ENCODE measurements at places on chromosomes 5 and 9.

DNA sequence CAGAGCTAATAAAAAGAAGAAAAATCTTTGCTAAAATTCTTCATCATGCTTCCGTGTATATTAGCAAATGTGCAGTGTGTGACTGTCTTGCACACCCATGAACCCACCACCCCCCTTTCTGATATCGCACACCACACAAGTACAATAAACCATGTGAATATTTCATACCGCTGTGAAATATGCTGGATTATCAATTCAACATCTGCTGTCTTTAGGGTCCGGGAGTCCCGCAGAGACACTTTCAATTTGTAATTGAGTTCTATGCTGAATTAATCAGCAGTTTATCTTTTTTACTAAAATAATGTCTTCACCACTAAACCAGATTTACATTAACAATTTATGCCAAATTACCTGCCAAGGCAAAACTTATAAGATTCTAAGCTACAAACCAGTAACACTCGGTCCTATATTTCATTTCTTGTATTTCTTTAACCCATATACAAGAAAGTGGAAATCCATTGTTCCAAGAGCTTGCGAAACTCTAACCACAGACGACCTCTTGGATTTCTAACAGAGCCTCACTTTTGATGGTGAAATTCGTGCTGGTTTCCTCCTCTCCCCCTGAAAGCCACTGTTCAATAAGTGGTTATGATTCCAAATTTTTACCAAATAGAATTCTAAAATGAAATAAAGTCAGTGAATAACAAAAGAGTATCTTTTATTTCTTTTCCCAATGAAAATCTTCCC, 44.2 kb downstream of the PSMB7 start:
- DNase-seq, result no peak

DNA sequence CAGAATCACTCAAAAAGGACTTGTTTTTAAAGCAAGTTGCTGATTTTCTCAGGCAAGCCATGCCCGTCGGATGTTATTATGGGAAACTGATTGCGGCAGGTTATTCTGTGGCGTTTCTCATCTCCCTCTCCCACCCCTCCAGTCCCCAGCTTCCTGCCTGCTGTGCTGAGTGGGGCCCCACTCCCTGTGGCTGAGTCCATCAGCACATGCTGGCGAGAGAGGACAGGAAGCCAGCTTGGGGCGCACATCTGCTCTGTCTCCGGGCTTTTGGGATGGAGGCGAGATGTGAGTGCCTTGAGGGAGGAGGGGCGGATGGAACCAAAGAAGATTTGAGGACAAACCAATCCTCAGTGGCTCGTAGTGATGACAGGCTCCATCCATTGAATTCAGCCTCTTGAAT, 108.0 kb downstream of the DAPK1 start:
- DNase-seq, result no peak

GRCh38 chr9:136898483-136899100, 12.3 kb downstream of the TRAF2 start:
- DNase-seq, result no peak

DNA sequence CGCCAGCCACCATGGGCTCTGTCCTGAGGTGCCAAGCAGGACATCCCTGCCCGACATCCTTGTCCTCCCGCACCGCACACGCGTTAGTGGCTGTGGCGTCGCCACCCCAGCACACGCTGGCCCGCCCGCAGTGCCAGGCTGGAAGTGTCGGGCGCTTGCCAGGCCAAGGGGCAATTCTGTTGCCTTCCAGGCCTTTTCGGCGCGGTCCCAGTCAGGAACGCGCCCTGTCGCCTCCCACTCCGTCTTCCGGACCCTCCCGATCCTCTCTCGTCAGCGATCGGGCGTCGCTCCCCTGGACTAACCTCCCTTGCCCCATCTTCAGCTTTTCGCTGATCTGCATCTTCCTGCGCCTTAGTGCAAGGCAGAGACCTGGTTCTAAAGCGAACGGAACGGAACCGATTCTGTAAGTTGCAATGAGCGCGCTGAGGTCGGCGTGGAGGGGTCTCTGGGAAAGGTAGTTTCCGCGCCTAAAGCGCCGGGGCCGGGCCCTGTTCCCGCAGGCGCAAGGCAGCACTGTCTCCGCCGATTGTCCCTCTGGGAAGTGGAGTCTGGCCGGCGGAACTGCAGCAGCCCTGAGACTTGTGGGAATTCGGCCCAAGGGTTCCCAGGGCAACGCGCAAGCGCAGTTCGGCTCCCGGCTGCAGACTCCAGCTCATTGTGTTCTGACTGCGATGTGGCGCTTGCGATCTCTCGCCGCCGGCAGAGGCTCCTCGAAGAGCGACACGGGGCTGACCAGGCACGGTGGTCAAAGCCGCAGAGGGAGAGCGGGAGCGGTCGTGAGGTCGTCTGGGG, at the start of gene ZNF454:
Gene ZNF454 (plus strand): TSS at position 630 of the 792 bp plus-strand sequence. CDS start 1,594 bp downstream, outside the sequence.
- no peak for DNase-seq

- no peak for DNase-seq
Observed at GRCh38 chr9:70315389-70315788, 56.6 kb downstream of the SMC5 start.

DNA sequence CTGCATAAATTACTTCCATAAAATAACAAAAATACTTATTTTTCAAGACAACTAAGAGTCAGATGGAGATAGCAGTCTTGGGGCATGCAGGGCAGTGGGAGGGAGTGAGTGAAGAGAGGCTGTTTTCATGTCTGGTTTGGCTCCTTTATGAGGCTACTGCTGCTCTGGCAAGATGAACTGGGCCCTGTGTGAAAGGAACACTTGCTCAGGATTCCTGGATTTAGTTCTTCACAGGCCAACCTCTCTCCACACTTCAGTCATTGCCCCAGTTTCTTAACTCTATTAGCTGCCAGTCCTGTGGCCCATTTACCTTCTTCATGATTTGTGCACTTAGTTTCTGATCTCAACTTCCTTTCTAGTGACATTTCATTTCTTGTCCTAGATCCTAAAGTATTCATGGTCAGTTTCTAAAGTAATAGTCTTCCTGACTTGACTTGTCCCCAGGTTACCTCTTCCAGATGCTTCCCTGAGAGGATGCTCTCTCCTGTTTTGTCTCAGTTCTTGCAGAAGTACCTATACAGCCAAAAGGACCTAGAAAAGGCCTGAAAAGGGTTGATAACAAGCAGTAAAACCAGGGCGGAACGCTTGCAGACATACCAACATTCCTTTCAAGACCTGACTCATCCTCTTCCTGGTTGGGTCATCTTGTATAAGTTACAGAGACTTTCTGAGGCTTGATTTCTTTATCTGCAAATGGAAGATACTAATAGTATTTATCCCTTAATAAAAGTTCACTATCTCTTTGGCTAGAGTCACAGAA, 77.0 kb upstream of the ZFAND5 start:
- no peak for DNase-seq

GRCh38 chr5:149358294-149358651, 427 bp downstream of the PCYOX1L start:
- DNase-seq, result no peak

- no peak for DNase-seq
Observed at GRCh38 chr5:170522211-170523141, 18.7 kb downstream of the KCNIP1 start.

GRCh38 chr9:96607971-96608370, 11.7 kb downstream of the CDC14B start:
- no peak for DNase-seq

DNA sequence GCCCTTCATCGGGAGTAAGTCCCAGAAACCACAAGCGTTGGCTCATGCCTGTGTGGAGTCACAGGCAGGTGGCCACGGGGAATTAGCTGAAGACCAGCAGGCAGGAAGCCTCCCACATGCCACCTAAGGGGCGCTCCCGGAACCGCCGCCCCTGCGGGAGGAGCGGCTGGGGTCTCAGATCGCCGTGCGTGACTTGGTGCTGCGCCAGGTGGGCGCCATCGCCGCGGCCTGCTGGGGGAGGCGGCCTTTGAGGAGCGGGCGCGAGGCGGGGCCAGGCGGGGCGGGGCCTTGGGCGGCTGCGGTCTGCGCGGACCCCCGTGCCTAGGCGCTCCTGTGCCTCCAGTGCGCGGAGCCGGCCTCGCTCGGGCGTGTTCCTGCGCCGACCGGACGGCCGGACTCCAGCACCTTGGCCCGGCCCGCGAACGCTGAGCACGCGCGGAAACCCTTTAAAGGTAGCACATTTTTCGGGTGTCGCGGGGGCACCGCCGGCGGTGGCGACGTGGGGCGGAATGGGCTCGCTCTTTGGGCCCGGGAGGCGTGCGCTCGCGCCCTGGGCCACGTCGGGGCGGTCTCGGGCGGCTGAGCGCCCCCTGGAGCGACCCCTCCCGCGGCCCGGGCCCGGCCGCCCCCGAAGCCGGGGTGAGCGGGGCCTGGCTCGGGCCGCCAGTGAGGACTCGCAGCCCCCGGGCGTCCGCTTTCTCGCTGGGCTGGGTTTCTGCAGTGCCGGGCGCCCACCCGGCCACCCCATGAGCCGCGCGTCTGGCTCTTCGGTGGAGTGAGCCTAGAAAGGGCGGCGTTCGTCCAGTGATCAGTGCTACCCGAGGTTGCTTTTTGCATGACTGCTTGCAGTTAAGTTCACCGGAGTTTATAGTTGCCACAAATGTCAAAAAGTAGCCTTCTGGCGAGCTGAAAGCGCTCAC, 24.5 kb downstream of the LECT2 start:
- DNase-seq, result no peak

DNA sequence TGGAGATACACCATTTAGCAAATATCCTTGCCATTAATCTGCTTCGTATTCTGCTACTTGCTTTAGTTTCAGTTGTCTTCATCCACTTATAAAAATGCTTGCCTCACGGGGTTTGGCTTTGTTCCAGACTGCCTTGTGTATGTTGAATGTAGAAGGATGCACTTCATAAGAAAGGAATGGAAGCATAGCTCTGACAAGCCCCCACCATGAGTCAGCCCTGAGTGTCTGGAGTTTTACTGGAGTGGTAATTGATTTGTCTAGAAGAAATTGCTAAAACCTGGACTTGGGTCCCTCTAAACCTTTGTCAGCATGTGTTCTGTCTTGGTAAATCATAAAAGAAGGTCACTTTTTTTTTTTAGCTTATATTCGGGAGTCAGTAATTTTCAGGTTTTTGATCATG, 4.6 kb downstream of the TEX48 start:
- DNase-seq, result no peak

GRCh38 chr9:95157481-95158151, 159.9 kb downstream of the FANCC start:
- no peak for DNase-seq

DNA sequence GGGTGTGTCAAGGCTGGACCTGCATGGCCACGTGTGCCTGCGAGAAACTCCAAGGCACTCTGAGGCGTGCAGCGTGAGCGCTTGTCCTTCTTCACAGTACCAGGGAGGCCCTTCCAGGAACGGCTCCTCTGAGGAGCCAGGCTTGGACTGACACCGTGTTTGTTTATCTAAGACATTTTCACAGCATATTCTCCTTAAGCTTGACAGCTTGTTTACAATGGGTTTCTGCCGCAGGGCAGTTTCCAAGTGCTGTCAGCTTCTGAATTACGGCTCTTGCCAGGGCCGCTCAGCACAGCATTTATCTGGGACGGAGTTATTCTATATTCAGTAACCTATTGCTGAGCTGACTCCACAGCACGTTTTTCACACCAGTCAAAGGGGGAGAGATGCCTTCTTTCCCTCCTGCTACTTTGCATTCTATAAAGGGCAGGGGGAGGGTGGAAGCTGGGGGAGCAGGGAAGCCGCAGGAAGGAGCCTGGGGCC, 98.4 kb downstream of the LMNB1 start:
- DNase-seq, result no peak

DNA sequence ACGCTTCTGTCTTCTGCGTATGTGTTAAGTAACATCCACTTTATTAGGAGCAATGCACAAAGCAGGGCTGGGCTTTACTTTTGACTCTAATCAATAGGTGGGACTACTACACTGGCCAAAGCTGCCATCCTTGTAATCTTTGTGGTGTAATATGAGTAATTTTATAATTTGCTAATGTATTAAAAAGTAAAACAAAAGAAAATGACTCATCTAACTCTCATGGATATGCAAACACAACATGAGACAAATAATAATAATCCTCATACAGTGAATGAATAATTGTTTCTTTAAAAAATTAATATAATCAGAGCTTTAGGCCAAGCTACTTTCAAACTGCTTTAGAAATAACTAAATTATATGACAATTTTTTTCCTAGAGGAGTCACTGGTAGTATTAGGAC, 90.7 kb downstream of the NR3C1 start:
- no peak for DNase-seq

DNA sequence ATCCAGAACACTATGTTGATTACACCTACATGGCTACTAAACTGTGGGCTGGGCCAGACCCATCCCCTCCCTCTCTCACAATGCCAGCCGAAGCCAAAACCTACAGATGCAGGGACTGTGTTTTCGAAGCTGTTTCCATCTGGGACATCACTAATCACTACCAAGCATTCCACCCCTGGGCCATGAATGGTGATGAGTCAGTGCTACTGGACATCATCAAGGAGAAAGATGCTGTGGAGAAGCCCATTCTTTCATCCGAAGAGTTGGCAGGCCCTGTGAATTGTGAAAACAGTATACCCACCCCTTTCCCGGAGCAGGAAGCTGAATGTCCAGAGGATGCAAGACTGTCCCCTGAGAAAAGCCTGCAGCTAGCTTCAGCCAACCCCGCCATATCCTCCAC, 65.0 kb downstream of the ZNF462 start:
- DNase-seq, result no peak

GRCh38 chr5:10367579-10367978, 14.1 kb downstream of the MARCHF6 start:
- no peak for DNase-seq

DNA sequence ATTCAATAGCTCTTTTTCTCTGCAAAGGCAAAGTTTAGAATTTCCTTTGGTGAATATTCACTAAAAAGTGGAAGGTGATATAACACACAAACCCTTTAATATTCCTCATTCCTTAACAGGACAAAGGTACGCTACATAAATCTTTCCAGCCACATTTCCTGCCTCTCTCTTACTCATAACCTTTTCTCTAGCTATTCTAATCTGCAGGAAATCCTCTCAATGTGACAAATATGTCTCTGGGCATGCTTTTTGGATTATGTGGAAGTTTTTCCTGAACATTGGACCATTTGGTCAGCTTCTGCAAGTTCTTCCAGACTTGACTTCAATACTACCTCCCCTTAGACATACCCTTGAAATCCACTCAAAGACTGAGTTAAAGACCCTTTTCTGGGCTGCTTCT, 186.3 kb upstream of the TUSC1 start:
- no peak for DNase-seq

DNA sequence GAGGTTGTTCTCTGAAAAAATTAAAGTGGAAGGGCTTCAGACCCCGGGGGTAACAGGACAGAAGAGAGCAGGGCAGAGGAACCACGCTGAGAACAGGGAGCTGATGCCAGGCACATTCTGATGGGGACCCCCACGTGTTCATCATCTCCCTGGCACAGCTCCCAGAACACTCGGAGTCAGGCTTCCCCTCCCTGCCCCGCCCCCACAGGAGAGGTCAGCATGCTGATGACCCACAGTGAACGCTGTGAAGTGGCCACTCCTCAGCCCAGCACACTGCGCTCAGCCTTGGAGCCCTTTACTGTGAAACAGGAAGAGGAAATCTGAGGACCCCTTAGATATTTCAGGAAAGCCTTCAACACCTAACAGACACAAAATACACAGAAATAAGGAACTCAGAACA, 16.4 kb downstream of the RETREG1 start:
- no peak for DNase-seq
